ENCODE measurements at places on chromosomes 5 and 9.

- no peak for DNase-seq
These were observed 34.9 kb upstream of the TEK start for GRCh38 chr9:27073841-27074728.

- DNase-seq = no peak
These were observed 140.9 kb upstream of the DMRT1 start for GRCh38 chr9:700365-701282.

GRCh38 chr9:4550777-4551484, 60.7 kb downstream of the SLC1A1 start:
- DNase-seq = no peak

- no peak for DNase-seq
These were observed 15.4 kb downstream of the LMAN2 start for GRCh38 chr5:177336112-177336511.

DNA sequence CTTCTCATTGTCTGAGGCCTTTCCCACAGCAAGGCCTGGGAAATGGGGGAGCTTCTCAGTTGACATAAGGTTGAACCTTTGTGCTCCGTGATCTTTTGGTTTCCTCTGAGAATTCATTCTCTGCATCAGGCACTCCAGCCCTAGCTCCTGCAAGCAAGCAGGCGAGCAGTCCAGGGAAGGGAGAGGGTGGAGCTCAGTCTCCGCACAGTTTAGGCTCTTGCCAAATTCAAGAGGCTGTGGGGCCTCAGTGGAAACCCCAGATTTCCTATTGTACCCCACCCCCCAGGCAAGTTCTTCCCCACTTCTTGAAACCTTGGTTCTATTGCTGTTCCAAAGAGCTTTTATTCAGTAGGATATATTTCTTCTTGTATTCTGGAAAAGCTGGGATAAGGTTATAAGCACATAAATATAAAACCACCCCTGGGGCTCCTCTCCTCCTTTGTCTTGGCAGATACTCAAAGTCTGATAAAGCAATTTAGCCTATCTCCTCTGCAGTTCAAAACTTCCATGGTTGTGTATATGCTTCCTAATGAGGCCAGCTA, 147.2 kb downstream of the PDZD2 start:
- DNase-seq = no peak

DNA sequence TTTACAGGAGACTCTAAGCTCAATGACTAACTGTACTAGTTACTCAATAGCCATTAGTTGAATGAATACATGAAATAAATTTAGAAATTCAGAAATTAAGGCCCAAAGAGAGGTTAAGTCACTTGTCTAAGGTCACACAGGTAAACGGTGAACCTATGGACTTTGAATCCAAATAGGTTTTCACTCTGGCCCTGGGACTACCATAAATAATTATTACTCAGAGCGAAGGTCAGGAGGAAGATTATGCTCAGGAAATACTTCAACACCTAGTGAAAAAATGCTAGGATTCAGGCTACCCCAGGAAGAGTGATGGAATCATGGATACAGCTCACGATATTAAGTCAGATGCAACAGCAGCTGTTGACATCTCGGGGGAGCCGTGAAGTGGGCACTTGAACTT, 417.4 kb downstream of the GABRG2 start:
- DNase-seq = no peak

DNA sequence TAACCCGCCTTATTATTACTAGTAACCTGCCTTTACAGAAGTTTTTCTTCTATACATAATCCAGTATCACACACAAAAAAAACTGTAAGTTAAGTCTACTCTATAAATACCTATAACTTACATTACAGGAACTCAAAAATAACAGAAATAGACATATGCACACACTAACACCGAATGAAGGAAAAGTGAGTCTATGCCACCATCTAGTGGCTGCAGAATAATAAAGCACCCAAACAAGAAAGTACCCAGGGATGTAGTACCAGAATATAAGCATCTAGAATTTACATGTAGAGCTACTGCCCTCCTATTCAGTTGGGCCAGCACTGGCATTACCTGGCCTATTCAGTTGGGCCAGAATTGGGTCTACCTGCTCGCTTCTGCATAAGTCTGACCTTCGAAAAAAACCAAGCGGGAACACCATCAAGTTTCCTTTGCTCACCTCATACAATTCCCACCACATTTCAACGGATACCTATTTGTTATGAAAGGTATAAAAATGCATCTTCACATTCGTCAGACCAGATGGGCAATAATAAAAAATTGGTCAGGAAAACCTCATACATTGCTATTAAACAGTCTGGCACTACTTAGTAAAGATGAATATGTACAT, 4.0 kb upstream of the NIPSNAP3A start:
- no peak for DNase-seq

DNA sequence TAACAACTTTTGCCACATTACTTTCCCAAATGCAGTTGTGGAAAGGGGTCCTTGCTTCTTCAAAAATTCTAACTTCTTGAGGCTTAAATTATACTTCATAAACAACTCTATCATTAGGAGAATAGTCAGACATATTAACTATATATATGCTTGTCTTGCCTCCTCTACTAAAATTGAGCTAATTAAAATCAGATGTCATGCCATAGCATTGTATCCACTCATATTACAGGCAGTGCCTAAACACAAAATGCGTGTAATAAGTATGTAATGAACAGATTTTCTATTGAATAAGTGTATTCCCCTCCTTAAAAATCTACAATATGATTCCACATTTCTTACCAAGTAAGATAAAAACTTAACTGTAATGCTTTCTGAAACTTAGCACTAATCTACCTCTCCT, 204.5 kb downstream of the PLK2 start:
- no peak for DNase-seq

DNA sequence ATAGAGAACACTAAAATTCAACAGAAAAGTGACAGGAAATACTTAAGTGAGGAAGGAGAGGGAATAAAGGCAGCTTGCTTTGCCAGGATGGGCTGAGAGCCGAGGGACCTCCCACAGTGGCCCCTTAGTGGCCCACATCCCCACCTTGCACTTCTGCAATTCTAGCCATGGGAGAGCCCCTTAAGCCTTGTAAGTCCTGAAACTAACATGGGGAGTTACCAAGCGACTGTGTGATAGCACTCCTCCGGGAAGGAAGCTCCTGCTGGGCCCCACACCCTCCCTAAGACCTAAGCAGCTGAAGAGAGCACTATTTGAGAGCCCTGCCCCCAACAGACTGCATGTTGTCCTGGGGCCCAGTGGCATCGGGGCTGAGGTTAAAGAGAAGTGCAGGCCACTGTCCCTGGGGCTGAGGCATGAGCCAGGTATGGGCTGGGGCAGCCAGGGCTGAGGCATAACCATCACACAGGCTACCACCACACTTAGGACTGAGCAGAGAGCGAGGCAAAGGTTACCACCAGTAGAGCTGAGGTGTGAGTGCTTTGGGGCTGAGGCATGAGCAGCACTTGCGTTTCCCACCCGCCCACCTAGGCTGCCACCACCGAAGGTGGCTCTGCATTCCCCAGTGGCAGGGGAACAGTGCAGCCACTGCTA, 301.8 kb upstream of the TRPC7 start:
- DNase-seq = no peak

DNA sequence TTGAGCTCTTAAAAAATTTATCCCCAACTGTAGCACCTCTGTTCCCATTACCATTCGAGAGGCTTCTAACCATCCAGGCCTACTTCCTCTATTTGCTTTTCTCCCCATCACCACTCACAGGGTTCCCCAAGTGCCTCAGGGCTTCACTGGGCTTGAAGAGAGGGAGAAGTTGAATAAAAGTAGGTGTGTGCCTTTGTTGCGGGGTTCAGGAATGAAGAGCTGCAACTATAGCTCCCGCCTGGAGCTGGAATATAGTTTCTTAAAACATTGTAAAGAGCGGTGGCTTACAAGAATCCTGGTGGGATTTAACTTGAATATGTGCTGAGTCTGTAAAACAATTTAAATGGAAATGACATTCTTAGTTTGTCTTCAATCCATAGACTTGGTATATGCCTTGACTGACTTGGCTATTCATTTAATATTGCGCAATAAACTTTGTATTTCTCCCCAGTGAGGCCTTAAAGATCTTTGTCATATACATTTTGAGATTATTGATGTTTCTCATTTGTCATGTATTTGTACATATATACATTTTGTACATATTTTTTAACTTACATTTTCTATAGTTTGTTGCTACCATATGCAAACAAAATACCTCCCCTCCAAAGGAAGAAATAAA, 7.2 kb downstream of the ENTREP1 start:
- no peak for DNase-seq

- no peak for DNase-seq
These were observed 11.5 kb downstream of the CCDC127 start for GRCh38 chr5:206406-206805.

DNA sequence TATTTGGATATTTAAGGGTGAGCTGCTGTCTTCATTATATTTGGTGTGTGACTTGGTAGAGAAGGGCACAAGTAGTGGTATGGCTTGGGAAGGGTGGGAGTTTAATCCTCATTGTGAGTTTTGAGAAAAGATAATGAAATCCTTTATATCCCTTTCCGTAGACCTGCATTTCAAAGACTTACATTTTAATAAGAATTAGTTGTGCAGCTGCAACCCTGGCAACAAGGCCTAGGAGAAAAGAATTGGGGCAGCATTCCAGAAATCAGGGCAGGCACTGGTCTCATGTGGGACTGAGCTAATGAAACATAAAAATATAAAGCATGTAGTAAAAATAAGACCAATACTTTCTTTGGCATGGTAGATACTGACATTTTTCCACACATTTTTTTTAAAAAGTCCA, 60.5 kb downstream of the CDC42SE2 start:
- DNase-seq = no peak

DNA sequence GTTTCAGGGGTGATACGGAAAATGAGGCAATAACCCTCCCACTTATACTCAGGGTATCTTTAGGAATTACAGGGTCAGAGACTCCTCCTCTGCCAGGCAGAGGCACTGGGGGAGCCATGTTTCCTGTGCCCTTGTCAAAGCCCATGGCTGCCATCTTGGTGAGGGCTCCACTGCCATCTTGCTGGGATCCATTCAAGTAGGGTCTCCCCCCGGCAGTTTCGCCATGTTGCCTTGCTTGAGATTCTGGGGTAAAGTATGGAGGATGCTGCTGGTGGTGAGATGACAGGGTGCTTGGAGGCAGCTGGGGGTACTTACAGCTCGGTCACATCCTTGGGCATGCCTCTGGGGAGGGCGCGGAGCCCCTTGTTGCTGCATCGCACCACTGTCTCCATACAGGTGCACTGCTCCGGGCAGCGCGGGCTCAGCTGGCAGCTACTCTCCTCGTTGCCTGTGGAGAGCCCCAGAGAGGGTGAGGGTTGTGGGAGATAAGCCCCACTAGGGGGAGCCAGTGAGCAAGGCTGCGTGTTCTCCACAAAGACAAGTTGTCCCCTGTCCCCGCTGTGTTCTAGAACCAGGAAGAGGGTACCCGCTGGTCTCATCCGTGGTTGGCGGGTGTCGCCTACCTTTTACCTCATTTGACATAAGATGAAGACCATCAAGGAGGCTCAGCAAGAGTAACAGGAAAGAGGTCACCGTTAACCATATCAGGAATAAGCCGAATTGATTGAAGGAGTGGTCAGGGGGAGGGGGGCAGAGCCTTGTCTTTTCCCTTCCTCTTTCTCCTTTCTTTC, 169.0 kb upstream of the PANK3 start:
- peak; percentile 77 for DNase-seq

DNA sequence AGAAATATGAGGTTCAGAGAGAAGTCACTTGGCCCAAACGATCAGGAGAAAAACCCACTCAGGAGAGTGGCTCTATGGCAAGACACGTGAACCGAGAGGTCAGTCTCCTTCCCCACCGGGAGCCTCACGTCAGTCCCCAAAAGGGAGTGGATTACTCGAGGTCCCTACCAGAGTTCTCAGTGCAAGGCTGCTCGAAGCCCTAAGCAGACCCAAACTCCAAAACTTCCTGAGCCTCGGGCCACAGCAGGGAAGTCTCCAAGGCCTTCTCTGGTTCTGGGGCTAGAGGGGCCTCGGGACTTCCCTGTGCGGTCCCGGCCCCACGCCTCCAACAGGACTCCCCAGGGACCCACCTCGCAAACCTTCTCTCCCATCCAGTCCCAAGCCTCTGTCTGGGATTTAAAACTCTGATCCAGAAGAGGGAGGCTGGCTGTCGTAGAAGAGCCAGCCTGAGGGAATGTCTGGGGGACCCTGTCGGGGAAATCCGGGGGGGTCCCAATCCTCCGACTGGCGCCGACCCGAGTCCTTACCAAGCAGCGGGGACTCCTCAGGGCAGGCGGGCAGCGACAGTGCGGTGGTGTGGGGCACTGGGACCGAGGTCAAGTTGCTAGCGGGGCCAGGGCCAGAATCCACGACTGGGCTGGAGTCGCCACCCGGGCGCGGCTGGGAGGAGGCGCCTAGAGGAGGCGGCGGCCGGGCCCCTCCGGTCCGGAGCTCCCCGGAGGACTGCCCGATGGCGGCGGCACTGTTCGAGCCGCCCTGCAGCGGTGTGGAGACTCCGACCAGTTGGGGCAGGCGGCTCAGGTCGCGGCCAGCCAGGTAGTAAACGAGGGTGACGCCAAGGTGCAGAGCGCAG, 679 bp downstream of the B4GALT1 start:
- no peak for DNase-seq

GRCh38 chr9:136370687-136371532, 2.6 kb downstream of the CARD9 start:
- no peak for DNase-seq

GRCh38 chr9:31471010-31471409, 913.4 kb upstream of the ACO1 start:
- DNase-seq = no peak

GRCh38 chr9:95085861-95086563, 231.5 kb downstream of the FANCC start:
- DNase-seq = no peak

DNA sequence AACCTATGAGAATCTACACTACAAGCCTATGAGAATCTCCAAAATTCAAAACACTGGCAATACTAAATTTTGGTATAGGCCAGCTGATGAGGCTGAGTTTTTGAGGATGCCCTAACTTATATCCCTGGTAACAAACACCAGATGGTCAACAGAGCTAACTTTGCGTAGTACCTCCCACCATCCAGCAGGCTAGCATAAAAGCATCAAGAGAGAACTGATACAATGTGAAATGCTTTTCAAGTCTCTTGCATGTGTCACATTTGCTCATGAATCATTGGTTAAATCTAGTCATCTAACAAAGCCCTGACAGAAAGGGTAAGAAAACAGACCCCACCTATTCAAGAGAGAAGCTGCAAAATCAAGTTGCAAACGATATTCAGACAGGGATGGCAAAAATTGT, 1609.7 kb upstream of the CDH9 start:
- no peak for DNase-seq

DNA sequence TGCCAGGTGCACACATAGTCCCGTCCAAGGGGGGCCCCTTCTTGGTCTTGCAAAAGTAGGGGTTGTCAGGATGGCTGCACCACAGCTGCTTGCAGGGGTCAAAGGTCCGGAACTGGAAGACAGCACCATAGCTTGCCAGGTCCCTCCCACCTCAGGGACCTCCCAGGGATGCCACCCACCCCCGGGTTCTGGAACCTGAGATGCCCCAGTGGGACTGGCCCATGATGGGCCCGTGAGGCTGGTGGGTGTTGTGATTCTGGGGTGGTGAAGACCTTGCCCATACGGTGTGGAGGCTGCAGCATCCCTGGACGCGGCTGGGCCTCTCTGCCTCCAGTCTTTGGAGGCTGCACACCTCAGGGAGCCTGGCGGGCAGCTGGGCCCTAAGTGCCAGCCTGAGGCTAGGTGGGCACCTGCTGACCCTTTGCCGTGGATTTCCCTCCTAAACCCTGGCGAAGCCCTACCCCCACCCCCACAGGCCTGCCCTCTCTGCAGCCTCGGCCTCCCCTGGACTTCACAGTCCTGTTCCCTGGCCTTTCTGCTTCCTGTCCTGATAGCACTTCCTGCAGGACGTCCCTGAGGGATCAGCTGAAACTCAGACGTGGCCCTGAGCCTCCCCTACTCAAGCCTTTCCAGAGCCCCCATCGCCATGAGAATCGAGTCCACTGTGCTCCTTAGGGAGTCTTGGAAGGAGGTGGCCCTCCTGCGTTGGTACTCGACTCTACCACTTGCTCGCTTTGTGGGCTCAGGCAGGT, 92.1 kb downstream of the ZNF354C start:
- no peak for DNase-seq
